GM23248 (cell line): ENCODE measurements at places on chromosomes 3 and 15. TPM values are rescaled to one million over a fixed set of nuclear protein-coding genes. Genes with fewer than 3 reads are reported as not detected.

DNA sequence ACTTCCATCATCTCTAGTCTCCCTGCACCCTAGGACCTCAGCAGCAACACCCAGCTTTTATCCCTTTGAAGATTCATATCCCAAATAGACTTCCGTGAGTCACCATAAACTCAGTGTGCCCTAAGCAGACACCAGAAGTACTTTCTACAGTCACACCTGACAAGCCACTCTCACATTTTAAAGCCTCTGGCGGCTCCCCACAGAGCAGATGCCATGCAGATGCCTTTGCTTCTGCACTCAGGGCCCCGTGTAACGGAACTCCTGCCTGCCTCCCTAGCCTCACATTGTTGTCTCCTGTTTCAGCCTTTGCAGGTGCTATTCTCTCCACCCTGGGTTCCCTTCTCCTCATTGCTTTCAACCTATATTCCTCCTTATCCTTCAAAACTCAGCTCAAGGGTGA, 155.5 kb upstream of the SLC24A5 start:
- no peak for DNase-seq

DNA sequence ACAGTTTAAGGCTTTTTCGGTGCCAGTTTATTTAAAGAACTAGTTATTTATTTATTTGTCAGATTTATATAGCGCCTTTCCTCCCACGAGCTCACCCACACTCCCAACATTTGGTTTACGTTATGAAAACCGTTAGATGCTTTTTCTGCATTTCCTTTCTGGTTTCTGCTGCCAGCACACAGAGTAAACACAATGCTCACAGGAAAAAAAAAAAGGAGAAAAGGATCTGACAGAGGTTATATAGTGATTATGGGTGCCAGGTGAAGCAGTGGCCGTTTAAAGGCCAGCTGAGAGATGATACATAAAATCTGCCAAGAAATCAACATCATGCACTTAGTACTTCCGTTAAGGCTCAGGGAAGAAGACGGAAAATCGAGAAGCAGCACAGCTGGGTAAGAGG, 37.9 kb downstream of the ETV5 start:
- DNase-seq: no peak

GRCh38 chr15:61376961-61377360, 147.9 kb upstream of the RORA start:
- no peak for DNase-seq

DNA sequence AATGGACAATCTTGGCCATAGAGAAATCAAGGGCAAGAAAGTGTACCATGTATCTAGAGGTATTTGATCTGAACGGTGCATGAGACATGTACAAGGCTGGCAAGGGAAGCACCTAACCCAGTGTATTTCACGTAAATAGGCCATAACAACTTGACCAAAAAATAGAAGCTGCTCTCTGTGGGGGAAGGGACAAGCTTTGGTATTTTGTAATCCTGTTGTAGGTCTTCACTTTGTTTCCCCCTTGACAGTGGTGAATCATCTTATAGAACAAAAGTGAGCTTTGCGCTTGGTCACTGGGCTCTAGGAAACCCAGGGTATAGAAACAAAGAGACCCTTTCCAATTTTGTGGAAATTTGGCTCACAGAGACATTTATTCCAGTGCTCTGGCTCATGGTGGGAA, 21.0 kb downstream of the LARS2 start:
- DNase-seq: no peak

GRCh38 chr3:178588628-178589027, 52.4 kb downstream of the KCNMB2 start:
- no peak for DNase-seq

The FBLN2 gene
- total RNA-seq: 636 and 646 TPM in 2 replicates

The PLEKHO2 gene
- total RNA-seq: 27.2 and 35.3 TPM in 2 replicates

The INKA1 gene
- total RNA-seq: 7.1 and 12.0 TPM in 2 replicates
